Retinal pigment epithelial cell (primary cell): ENCODE measurements at places on chromosomes 4 and X.

- DNase-seq, result no peak
Measured at GRCh38 chr4:84235126-84235944, 263.8 kb downstream of the NKX6-1 start.

- DNase-seq, result peak; percentile 39
Measured at GRCh38 chr4:138845054-138845453, 170.5 kb upstream of the NOCT start.

GRCh38 chr4:53924333-53925049 lies 139.9 kb downstream of the CHIC2 start:
- no peak for DNase-seq

DNA sequence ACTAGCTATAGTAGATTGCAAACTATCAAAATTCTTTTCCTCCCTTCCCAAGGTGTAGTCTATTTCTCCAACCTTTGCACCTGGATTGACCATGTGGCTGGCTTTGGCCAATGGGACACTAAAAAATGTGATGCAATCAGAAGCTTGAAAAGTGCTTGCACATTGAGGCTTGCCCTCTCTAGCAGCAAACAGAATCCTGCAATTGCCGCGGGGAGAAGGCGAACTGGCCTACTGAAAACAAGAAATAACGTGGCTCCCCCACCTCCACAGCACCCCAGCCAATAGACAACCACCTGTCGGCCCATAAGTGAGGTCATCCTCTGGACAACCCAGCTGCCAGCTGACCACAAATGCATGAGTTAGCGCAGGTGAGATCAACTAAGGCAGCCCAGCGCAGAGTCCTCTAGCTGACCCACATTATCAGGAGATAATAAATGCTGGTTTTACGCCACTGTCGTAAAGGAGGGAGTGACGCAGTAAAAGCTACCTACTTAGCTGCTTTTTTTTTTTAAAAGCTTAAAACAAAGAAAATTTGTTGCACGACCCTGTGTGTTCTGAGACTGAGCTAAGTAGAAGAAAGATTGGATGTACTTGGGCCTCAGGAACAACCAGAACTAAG lies 95.2 kb downstream of the GK start:
- DNase-seq, result no peak

- no peak for DNase-seq
Measured at GRCh38 chr4:42871671-42872290, 20.7 kb upstream of the GRXCR1 start.

DNA sequence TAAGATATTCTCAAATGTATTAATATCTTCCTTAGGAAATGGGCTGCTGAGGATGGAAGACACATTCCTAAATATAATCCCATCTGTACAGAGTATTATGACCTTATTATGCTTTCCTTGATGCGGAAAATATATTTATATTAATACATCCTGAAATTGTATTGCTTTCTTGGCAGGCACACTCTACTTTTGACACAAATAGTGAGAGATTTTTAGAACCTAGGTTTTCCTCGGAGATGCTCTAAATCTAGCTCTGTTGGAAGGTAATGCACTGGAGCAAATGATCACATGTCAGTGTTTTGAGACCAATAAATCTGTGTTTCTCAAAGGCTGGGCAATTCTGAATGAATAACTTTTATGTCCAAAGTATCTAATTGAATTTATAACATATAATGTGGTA lies 94.3 kb upstream of the MAGEC2 start:
- DNase-seq, result no peak

- no peak for DNase-seq
Measured at GRCh38 chr4:118953276-118953675, 64.6 kb downstream of the SYNPO2 start.

- DNase-seq, result no peak
Measured at GRCh38 chrX:71541210-71542022, 8.5 kb downstream of the OGT start.

- DNase-seq, result no peak
Measured at GRCh38 chrX:153865685-153866084, 20.3 kb downstream of the L1CAM start.

DNA sequence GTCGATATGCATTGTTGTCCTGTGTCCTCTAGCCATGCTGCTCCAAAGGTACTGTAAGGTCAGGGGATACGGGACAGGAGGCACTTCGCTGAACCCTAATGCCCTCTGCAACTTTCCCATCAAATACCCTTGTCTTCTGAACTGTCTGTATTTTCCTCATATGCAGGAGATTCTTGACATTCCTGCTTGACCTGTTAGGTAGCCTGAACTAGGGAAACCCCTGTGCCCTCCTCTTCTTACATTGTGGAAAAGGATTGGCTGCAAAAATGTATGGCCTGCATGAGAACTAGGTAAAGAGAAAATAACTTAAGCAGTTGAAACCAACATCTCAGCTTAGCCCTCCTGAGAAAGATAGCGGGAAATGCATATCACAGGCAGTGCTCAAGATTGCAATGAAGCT lies 11.4 kb downstream of the RTL8B start:
- no peak for DNase-seq

- DNase-seq, result no peak
Measured at GRCh38 chrX:130772105-130772775, 130.8 kb downstream of the ENOX2 start.

- no peak for DNase-seq
Measured at GRCh38 chr4:112410364-112410763, 105.6 kb downstream of the NEUROG2 start.

GRCh38 chr4:1862055-1862911 lies 6.3 kb upstream of the LETM1 start:
- DNase-seq, result no peak

- no peak for DNase-seq
Measured at GRCh38 chr4:111542056-111542455, 603.2 kb upstream of the FAM241A start.

DNA sequence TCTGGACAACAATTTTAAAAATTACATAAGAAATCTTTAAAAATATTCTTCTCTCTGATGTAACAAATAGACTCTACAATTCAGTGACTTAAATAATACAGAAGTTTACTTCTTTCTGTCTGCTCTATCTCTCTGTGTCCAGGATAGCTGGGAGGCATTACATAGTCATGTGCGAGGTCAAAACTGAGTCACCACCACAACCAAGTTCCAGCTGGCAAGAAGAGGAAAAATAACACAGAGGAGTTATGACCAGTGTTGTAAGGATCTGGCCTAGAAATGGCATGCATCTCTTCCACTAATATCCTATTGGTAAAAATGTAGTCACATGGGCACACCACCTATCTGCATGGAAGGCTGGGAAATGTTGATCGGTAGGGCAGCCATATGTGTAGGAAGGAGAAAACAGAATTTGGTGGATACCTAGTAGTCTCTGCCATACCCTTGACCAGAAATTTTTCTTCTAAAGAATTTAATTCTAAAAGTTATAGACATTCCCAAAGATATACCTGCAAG lies 39.4 kb upstream of the WDFY3 start:
- peak; percentile 41 for DNase-seq

DNA sequence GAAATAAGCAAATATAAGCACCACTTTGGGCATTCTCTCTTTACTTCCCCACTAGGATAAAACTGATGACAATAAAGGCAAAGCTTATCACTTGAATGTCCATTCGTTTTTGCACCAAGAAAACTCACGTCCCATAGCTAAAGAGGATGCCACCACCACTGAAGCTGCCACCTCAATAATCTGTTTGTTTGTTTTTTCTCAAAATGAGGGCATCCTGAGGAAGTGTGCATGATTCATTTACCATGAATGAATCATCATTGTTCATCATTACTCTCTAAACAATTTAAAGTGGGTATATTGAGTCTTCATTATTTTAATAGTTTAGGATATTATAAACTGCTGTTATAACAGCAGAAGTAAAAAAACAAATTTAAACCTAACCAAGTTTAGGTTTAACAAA lies 168.2 kb downstream of the DCTD start:
- DNase-seq, result no peak

GRCh38 chr4:89140168-89140759 lies 28.9 kb downstream of the TIGD2 start:
- no peak for DNase-seq

- no peak for DNase-seq
Measured at GRCh38 chr4:124839786-124840390, 127.4 kb upstream of the ANKRD50 start.

- DNase-seq, result no peak
Measured at GRCh38 chr4:103012551-103012950, 7.0 kb downstream of the SLC9B1 start.

GRCh38 chrX:36978886-36979285 lies 29.3 kb upstream of the FAM47C start:
- no peak for DNase-seq

DNA sequence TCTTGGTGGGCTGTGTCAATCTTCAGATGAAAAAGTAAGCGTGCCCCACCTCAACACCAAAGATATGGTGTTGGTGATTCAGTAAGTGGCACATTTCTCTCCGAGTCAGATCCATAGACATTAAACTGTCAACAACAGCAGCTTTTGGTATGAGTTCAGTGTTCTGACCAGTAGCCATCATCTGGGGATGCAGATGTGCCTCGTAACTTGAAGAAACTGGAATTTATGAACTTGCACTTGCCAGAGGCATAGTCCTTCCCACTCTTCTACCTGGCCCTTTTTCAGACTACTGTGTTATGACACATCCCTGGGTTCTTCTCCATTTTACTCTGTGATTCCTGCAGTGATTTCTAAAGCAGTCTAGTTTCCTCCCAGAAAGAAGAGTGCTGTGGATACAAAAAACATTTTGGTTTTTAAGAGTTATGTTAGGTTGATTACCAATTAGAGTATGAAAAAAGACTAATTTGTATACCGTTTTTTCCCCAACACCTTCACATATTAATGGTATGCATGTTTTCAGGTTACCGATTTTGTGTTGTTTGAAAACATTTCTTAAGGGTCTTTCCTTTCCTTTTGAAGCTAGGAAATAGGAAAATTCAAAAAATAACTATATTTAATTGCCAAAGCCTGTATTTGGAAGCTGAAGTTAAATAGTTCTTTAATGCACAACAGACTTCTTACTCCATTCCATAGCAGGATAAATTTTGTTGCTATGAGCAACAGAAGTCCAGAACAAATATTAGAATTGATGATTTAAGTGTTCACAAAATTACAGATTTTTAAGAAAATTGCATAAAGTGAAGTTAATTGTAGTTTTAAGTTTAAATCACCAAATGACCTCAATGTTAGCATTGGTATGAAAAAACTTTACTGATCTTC lies 39.3 kb downstream of the NUDT6 start:
- DNase-seq, result no peak

GRCh38 chr4:183601381-183601780 lies 57.6 kb downstream of the RWDD4 start:
- no peak for DNase-seq

- DNase-seq, result no peak
Measured at GRCh38 chr4:87458913-87459312, 36.5 kb downstream of the NUDT9 start.

- no peak for DNase-seq
Measured at GRCh38 chrX:34557733-34558132, 99.4 kb downstream of the TMEM47 start.

- DNase-seq, result no peak
Measured at GRCh38 chrX:112043997-112044396, 38.6 kb downstream of the TRPC5 start.

DNA sequence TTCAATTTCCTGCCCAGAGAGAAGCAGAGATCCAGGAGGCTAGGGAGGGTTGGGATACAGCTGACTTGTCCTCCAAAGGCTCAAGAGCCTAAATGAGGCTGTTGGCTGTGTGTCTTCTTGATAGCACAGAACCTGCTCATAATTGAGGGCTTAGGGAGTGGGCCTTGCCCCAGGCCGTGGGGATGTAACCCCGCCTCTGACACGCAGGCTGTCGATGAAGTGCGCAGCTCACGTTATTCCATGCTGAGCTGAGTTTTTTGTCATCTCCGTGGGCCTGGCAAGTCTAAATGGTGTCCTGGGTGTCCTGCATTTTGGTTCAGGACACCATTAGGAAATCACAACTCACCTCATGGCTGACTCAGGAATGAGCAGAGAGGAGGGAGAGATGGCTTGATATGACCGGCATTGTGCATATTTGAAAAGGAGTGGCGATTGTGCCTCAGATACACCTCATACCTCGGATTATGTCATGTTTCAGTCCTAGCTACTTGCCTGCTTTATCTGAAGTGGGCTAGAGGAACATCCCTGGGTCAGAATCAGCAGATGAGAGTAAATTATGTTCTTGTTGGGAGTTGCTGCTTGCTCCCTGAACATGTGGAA lies 43.7 kb downstream of the FHDC1 start:
- no peak for DNase-seq

DNA sequence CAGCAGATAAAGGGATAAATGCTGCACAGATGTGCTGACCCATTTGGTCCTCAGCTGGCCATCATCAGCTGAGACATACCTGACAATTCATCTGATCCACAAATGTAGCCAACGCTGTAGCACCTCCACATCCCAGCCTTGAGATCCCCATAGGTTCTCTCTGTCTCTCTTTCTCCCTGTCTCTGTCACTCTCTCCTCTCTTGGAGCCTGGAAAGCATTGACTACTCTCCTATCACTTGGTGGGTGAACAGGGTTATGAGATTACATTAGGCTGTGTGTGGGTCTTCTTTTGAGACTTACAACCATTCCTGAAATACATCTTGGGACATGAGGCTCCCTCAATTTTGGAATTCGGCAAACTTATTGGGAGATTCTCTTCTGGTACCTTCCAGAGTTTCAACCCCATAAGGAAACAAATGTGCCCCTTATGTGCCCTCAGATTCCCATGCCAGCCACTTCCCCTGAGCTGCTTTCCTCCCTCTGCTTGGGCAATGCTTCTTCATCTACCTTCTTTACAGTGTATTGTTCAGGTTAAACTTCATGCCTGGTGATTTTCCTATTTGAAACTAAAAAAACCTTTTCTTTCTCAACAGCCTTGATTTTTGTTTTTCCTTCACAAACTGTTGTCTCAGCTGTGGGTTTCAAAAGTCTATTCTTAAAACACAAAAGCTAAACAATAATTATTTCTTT lies 29.1 kb upstream of the FGF2 start:
- no peak for DNase-seq

- no peak for DNase-seq
Measured at GRCh38 chr4:141021397-141022110, 111.7 kb downstream of the RNF150 start.

- DNase-seq, result no peak
Measured at GRCh38 chr4:118587116-118587831, 97.9 kb upstream of the METTL14 start.

DNA sequence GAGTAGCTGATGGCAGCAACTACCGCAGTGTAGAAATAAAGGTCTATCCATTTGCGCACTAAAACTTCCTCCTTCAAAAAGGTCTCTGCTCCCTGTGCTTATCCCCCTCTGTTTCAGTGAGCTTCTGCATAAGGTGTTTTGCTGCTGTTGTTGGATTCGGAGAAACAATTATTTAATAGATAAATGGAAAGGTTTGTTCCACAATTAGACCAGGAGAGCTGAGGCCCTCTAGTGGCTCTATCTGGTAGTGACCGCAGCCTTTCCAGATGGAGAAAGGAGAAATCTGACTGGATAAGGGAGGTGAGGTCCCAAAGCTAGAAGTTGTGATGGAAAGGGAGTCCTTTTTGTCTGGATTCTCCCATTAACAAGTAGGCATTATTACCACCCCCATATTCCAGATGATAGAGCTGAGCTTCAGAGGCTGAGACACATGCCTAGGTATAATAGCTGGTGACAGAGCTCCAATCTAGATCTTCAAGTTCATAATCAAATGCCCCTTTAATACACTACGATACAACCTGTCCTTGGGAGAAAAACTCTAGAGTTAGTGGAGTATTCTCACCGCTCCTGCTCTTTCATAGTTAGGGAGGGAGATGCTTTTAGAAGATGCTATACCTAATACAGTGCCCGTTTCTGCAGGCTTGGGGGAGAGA lies 5.1 kb upstream of the GABRQ start:
- DNase-seq, result no peak

- DNase-seq, result no peak
Measured at GRCh38 chr4:41939016-41939626, 3.9 kb downstream of the TMEM33 start.
